ENCODE measurements at places on chromosomes 3 and 15. TPM values are rescaled to one million over a fixed set of nuclear protein-coding genes. Genes with fewer than 3 reads are reported as not detected.

ALCAM gene
- total RNA-seq, result 12.8 TPM

PLA1A gene
- total RNA-seq, result 7.8 TPM

DNA sequence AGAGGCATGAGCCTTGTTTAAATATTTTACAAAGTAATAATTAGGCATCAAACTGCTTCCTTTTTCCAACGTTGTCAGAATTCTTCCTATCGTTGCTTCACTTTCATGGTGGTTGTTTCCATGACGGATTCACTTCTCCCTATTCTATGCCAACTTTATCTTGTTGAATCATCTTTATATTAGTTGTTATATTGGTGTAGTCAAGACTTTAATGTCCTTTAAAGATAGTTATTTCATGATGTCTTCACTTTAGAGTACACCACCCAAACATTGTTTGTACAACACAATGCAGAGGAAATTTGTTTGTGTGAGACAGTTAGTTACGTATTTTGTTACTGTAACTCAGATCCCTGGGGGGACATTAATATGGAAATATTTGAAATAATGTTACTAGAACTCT is 61.9 kb downstream of the CRYBG3 start:
- DNase-seq, result no peak

PLA2G4F gene
- not detected for total RNA-seq

XYLB gene
- 2.1 TPM for total RNA-seq

FETUB gene
- total RNA-seq, result not detected

GRCh38 chr3:146888176-146888575 is 283.0 kb upstream of the PLSCR5 start:
- no peak for DNase-seq

DNA sequence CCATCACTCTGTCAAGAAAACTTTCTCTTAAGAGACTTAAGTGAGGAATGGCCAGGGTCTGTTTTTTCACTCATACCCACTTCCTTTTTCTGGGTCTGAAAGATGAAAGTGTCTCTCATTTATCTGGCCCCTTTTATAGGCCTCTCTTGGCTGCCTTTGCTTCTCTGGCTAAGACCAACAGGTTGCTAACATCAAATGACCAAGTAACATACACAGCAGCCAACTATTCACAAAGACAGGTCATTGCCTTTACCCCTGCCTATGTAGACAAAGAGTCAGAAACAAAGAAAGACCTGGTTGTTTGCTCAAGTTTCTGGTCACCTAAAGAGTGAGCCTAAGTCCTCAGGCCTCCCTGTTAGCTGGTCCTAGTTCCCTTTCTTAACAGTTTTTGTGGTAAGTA is 24.0 kb upstream of the CSTA start:
- DNase-seq, result no peak

DNA sequence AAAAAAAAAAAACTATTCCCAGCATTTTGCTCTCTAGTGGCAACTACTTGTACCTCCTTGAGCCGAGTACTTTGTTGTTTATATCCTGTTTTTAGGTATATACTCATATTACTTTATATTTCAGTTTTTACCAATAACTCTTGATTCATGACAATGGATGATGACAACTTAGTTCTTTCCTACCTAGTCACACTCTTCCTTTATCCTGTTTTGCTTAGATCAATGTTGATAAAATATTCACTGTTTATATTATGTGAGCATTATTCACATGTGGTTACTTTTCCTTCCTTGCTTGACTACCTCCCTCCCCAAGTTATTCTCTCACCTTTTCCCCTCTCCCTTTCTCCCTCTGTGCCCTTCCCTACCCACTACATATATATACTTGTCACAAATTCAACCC is 53.7 kb downstream of the NKIRAS1 start:
- no peak for DNase-seq

SKOR1 gene
- 0.19 TPM for total RNA-seq

DNA sequence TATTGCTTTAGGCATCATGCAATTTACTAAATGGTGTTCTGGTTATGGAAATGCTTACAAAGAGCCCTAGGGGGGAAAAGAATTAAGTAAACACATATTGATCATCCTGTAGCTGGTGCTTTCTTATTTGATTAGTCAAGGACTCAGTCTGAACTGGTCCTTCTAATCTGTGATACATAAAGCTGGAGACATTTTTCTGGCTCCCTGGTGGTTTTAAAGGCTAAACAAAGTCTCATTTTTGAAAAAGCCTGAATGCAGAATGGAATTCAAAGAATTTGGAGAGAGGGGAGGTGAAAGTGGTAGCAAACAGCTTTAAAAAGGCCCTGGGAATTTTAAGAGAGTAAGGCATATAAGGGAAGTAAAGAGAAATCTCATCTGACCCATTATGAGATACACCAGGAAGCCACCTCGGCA is 149.7 kb downstream of the RBMS3 start:
- no peak for DNase-seq

DNA sequence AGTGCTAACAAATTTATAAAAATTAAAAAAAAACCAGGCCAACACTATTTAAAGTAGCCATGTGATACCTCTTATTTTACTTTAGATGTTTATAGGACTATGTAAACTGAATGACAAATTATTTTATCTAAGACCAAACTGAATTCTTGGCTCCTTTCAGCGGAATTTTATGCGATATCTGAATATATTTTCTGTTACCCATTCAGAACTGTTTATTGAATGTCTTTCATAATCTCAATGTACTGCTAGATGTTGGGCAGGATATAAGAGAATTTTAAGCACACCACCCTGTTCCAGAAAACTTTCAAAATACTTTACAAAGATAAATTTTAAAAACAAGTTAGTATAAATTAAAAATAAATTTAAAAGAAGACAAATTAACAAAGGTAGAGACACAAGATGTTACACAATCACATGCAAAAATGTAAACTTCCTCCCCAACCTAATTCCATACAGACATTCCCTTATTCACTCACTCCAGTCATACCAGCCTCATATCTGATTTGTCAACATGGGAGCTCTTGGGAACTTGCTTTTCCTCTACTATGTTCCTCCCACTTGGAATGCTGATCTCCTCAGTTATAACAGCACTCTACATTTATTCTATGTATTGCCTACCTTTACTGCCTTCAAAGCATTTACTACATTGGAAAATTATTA is 154.6 kb upstream of the MBNL1 start:
- no peak for DNase-seq

SNX33 gene
- 43.8 TPM for total RNA-seq

TIMP4 gene
- total RNA-seq, result 295 TPM

DNA sequence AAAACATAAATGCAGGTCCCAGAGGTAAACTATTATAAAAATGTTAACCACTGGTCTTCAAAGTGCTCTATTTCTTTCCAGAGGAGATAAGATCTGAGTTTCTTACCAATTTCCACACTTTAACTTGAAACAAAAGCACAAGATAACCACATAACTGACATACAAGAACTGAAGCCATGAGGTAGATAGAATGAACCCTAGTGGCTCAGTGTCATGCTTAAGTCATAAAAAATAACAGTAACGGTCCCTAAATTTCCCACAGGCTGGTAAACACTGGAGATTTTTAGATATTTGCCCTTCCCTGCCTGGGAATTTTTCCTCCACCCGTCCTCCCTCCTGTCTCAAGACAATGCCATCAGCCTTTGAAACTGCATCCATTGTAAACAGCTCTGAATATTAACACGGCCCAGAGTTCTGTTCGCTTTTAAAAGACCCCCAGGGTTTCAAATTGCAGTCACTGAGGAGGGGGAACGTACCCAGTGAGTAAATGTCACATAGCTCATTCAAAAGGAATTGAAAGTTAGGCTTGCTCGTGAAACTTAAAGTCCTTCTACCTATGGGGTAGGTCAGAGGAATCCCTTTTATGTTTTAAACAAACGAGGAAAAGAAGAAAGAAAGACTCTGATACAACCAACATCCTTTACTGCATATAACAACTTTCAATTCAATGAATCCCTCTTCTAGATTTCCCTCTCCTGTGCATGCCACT is 5.7 kb downstream of the LRIG1 start:
- DNase-seq, result no peak

FOXB1 gene
- not detected for total RNA-seq

CIDEC gene
- 1,481 TPM for total RNA-seq

DNA sequence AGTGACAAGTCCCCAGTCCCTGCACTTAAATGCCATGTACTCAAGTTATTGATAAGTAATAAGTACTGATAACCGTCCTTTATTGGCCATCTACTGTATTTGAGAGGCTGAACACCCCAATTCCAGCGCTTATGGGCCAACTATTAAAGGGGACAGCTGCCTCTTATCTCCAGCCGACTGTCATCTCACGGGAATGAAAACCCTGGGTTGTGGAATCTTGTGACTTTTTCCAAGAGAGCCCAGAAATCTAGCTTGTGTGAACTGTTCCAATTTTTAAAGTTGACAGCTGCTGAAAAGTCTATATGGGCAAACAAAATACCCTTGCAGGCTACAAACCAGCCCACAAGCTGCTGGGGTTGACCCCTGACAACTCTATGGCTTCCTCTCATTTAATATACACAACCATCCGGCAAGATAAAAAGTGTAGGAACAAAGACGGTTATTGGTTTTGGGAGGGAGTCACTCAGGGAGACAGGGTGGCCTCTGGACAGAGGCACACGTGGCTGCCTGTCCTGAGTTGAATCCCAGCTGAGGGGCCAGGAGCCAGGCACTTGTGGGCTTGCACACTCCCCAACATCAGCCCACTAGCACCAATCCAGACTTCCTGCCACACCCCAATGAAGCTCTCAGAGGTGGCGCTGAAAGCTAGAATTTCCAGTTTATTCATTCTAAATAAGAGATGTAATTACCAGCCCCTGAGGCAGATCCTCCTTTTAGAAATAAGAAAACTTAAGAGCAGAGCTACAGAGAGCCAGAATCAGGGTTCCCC is 16.2 kb downstream of the SPSB4 start:
- no peak for DNase-seq

GRCh38 chr3:167772992-167773391 is 37.5 kb downstream of the SERPINI1 start:
- DNase-seq, result no peak

DNA sequence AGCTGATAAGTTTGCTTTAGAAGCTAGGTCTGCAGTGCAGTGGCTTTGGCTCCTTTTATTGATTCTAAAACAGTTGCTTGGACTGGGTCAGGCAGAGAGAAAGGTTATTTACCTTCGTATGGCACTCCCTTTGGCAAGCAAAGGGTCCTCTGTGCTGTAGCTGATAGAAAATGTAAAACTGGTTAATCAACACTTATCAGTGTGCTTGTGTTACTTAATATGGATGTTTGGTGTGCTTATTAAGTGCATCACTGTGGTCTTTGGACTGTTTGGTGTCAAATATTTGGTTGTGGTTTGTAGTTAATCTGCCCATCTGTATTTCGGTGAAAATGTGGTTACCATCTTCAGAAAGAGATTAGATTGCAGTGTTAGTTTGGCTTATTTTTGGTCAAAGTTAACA is 16.0 kb downstream of the UBE2E2 start:
- DNase-seq, result no peak

TMEM212 gene
- not detected for total RNA-seq

AHSG gene
- total RNA-seq, result not detected

All from omental fat pad (tissue), 4 donors.